HuH-7.5 (cell line): ENCODE measurements at places on chromosomes 13 and 19.

- DNase-seq = no peak
Measured at GRCh38 chr19:18306888-18307260, 16.0 kb downstream of the LSM4 start.

DNA sequence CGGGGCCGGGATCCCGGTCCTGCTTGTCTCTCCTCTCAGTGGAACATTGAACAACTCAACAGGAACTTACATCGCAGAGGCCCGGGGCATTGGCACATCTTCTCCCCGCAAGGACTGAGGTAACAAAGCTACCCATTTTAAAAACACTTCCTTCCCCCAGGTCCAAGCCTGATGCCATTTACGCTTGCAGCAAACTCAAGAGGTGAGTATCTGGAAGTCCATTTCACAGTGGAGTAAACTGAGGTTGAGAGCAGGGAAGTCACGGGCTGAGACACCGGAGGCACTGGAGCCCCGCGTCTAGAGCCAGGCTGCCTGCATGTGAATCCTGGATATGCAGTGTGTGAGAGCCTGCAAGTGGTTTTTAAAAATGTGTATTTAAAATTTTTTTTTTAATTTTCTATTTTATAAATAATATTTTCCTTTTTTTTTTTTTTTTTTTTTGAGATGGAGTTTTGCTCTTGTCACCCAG is 492 bp upstream of the PGLYRP1 start:
- DNase-seq = no peak

DNA sequence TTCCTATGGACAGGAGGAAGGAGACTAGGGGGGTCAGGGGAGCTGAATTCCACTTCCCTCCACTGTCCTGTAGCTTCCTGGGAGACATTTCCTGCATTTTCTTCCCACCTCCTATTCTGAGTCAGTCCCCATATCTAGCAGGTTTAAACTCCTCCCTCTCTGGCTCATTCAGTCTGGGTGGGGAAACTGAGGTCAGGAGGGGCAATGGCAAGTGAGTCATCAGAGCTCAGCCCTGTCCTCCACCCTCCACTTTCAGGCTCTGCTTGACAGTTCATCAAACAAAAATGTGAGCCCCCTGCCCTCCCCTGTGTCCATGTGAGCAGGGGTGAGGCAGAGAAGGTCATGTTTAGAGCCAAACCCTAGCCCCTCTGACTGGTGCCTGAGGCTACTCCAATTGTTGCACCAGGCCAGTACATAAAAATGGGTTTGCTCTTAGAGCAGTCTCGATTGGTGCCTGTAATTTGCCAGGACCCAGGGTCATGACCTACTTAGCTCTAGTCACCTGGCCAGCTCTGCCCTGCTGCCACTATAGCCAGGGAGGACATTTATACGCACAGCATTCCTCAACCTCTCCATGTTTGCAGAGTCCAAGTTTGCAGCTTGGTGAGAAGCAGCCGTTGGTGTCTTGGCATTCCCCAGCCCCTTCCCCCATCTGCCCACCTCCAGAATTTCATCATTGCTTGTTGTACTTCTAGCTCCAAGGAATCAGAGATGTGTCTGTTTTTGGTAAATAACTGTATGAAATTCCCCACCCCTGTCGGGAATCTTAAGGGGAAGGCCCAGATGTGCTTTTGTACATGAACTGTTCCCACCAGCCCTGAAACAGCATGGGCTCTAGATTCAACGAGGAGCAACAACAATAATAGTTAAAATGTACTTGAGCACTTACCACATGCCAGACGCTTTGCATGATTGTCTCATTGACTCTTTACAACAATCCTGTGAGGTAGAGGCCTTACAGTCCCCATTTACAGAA is 20.7 kb downstream of the SAMD4B start:
- DNase-seq = no peak

DNA sequence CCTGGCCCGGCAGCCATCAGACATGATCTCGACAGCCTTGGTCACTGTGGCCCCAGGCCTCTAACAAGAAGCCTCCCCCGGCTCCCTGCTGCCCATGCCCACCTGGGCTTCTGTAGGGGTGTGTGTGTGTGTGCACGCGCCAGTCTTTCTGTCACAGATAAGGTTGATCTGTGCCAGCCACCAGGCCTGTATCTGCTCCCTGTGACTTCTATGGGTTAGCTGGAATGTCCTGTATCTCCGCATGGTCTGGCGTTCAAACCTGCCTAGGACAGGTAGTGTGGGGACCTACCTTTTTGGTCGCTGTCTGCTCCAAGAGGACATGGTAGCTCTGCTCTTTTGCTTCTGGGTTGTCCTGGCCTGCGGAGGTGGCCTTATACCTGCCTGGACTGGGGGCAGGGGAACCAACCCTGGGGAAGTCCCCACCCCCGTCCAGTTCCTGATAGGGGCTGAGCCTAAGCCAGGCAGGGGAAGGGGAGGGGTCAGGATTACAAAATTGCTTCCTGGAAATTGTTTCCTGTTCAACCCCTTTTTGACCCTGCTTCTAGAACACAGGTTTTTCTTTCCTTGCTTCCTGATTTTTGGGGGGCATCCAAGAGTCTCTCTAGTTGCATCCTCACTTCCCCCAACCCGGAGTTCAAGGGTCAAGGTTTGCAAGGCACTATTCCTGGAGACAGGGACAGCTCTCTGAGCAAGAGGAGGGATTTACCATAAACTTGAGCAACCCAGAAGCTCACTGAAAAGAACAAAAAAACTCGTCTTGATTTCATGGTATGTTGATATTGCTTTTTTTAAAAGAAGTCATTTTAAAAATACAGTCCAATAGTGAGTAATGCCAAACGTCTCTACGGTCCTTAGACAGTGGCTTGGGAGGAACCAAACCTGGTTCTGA is at the start of gene LRG1:
Gene LRG1, minus strand, starts transcription at position 344 of the 889 bp plus-strand sequence. Its CDS starts 23 bp downstream, at position 321.
- peak; percentile 92 for DNase-seq
